ENCODE measurements at places on chromosomes 12 and 14.

- DNase-seq, result no peak
Measured at GRCh38 chr12:64938179-64938578, 113.7 kb downstream of the TBC1D30 start.

- no peak for DNase-seq
Measured at GRCh38 chr14:98984719-98985041, 287.3 kb downstream of the BCL11B start.

GRCh38 chr12:19052689-19053088 is 76.8 kb upstream of the PLEKHA5 start:
- DNase-seq, result no peak

GRCh38 chr12:121124402-121125109 is 8.1 kb upstream of the P2RX7 start:
- no peak for DNase-seq

DNA sequence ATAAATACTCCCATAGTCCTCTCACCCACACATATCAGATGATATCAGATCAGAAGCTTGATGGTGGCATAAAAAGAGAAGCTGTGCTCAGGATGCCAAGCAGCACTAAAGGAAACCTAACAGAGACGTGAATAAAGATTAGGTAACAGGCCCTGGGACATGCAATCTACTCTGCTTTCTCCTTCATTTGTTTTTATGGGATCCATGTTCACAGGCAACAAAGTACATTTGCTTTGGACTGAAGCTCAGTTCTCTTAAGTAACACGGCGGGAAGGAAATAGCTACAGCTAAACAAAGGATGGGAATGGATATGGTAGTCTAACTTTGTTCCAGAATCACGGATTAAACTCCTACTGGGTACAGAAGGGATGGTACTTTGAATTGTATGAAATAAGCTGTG is 119.5 kb downstream of the TTC7B start:
- DNase-seq, result no peak

- no peak for DNase-seq
Measured at GRCh38 chr12:120861074-120861795, 42.9 kb downstream of the SPPL3 start.

- no peak for DNase-seq
Measured at GRCh38 chr12:123164222-123164621, 13.3 kb upstream of the PITPNM2 start.

- no peak for DNase-seq
Measured at GRCh38 chr12:101001669-101002068, 207.1 kb downstream of the ANO4 start.

- peak; percentile 85 for DNase-seq
Measured at GRCh38 chr14:21072031-21072473, 1.9 kb downstream of the ARHGEF40 start.

- DNase-seq, result no peak
Measured at GRCh38 chr12:3554371-3555115, 63.5 kb downstream of the PRMT8 start.

- DNase-seq, result no peak
Measured at GRCh38 chr14:81345781-81346180, 54.3 kb downstream of the STON2 start.

DNA sequence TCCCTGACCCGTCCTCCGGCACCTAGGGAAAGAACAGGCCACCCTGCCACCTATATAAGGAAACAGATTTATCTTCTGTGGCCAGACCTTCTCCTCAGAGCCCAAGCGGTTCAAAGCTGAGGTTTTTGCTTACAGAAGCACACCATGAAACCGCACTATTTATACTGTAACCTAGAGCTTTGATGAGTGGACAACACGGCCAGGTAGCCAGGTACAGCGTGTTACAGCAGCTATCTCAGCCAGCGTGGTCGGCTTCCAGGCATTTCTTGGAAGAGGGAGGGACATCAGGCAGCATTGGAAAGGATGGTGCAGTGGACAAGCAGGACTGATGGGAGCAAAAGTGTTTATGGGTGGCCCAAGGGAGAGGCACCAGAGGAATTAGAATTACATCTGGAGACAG is 34.4 kb downstream of the TTC7B start:
- no peak for DNase-seq

DNA sequence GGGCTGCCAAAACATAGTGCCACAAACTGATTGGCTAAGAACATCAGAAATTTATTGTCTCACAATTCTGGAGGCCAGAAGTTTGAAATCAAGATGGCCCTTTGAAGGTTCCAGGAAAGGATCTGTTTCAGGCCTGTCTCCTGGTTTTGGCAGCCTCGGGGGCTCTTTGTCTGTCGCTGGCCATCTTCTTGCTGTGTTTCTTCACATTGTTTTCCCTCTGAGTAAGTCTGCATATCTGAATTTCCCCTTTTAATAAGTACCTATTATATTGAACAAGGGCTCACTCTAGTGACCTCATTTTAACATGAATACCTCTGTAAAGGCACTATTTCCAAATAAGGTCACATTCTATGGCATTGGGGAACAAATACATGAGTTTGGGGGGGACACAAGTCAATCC is 467.1 kb upstream of the MGAT4C start:
- DNase-seq, result no peak

- no peak for DNase-seq
Measured at GRCh38 chr14:94028450-94028826, 2.3 kb downstream of the OTUB2 start.

DNA sequence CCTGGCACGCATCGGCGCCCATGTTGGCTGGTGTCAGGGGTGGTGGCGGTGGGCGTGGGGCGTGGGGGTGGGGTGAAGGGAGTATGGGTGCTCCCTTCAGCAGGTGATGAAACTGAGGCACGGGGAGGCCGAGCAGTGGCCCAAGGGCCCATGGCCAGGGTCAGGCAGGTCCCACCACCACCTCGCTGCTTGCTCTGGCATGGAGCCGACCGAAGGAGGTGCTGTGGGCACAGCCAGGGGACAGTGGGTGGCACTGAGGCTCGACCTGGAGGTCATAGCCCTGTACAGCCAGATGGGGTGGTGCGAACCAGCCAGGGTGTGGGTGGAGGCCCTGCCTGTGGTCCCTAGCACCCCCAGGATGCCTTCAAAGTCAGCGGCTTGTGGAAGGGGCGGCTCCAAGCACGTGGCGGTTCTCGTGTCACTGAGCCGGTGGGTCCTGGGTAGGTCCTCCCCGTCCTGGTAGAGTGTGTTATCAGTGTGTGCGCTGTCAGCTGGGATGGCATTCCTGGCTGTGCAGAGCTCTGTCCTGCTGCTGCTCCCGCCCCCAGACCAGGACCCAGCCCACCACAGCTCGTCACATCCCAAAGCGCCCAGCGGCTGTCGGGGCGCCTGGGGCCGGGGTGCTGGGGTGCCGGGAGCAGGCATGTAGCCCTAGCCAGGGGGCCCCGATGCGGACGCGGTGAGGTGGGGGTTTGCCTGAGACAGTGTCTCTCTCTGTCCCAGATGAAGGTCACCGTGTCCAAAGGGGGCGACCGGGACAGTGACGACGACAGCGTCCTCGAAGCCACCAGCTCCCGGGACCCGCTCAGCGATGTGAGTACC is 35.3 kb downstream of the FBRSL1 start:
- no peak for DNase-seq
